ENCODE measurements at places on chromosomes 6 and 20.
A peak's percentile ranks its signal among the peaks of the same experiment; 100 is the strongest.

DNA sequence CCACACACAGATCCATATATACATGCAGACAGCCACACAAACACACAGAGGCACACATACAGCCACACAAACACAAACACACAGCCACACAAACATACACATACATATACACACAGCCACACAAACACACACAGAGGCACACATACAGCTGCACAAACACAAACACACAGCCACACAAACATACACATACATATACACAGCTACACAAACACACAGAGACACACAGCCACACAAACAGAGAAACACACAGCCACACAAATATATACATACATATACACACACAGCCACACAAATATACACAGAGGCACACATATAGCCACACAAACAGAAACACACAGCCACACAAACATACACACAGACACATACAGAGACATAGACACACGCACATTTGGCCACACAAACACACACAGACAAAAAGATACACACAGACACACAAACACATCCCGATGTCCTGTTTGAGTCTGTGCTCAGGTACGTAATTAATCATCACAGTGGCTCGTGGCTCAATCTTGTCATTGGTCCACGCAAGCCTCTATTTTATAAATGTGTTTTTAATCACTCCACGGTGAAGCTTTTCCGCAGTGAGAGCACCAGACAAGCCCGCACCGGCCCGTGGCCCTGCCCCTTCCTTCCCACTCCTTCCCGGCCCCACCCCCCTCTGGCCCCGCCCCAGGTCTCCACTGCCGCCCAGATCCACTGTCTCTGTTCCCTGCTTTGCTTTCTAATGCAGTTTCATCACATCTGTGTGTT is 135.3 kb downstream of the CDH4 start:
- no peak for DNase-seq

DNA sequence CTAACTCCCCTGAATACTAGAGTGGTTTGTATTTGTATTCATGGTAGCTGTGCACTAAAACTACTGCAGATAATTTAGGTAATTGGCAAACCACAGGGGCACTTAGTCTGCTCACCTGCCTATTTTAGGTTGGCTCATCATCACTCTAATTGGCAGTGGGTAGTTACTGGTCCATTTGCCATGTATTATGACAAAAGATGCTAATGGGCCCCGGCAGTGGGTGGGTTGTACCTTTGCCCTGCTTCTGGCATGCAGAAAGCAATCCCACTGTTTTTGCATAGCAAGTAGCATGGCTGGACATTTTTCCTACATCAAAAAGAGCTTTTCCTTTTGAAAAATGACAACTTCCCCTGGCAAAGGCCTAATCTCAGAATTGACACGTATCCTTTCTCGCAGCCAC is 741.4 kb upstream of the MAP3K7 start:
- DNase-seq: no peak

DNA sequence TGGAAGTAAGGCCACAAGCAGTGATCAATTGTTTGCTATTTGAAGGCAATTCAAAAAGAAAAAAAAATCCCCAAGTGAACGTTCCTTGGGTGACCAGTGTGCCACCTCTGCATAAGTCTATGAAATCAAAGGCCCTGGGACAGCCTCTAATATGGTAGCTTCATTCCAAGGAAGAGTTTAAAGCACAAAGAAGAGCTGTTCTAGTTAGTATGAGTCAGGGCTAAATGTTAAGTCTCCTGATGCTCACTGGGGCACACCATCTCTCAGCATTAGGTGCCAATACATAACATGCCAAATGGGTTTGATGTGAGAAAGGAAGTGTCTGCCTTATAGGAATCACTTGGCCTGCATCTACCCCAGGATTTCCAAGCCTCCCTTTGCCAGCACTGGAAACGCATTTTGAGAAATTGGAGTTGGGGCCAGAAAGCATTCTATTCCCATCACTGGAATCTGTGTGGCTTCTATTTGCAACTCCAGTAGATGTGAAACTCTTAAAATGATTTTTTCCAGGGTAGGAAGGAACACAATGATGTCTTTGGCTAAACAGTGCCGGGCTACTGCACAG is 13.0 kb downstream of the UNC5CL start:
- DNase-seq: no peak

- no peak for DNase-seq
Observed at GRCh38 chr6:20409427-20409971, 7.8 kb downstream of the E2F3 start.

- peak; percentile 4 for DNase-seq
Observed at GRCh38 chr20:59784791-59785668, 148.4 kb downstream of the SYCP2 start.

- DNase-seq: no peak
Observed at GRCh38 chr20:54054516-54054915, 15.9 kb downstream of the BCAS1 start.

GRCh38 chr6:141395443-141396008 is 737.2 kb upstream of the GJE1 start:
- no peak for DNase-seq

- no peak for DNase-seq
Observed at GRCh38 chr6:102204351-102204750, 810.8 kb downstream of the GRIK2 start.

DNA sequence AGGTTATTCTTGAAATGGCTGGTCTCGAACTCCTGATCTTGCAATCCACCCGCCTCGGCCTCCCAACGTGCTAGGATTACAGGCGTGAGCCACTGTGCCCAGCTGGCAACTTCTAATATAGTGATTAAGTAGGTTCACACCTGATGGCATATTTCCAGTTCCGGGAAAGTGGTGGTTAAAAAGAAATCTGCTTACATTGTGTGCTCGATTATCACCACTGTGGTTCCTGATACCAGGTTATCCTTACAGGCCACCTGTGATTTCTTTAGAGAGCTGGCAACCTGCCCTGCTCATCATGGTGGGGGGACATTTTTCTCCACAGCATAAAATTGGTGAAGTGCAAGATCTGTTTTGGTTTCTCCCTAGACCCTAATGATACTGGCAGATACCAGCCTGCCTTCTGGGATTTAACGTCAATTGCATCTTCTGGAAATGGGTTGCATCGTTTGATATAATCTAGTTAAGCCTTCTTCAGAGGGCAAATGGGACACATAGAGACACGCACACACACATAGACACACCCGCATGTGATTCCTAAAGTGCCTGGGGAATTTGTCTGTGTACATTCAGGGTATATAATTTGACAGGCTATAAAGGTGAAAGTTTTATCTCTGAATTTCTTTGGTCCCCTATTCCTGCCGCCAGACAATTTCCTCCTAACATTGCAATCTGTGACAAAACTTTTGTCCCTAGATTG is 49.7 kb upstream of the CITED2 start:
- no peak for DNase-seq

GRCh38 chr6:137937834-137938233 is 70.8 kb downstream of the TNFAIP3 start:
- DNase-seq: no peak

DNA sequence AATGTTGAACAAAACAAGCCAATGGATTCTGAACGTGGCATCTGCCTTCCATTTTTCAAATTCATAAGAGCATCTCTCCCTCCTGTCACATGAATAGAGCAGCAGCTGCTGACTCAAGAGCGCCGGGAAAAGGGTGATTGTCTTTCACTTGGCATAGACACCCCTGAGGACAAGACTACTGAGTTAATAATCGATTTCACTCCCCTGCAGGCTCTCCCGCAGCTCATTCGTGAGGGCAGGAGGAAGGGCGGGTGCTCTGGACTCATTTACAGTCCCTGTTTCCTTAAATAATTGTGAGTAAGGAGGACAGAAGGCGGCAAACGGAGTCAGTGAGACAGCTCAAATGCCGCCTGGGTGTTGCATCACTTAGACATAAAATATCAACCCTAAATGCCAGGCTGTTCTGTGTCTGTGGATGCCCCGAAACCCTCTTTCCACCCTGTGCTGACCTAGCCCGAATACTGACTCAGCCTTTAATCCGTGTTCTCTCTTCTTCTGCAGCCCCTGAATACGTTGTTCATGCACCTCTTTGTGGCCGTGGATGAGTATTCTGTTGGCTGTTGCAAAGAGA is 21.6 kb downstream of the CFAP61 start:
- no peak for DNase-seq

DNA sequence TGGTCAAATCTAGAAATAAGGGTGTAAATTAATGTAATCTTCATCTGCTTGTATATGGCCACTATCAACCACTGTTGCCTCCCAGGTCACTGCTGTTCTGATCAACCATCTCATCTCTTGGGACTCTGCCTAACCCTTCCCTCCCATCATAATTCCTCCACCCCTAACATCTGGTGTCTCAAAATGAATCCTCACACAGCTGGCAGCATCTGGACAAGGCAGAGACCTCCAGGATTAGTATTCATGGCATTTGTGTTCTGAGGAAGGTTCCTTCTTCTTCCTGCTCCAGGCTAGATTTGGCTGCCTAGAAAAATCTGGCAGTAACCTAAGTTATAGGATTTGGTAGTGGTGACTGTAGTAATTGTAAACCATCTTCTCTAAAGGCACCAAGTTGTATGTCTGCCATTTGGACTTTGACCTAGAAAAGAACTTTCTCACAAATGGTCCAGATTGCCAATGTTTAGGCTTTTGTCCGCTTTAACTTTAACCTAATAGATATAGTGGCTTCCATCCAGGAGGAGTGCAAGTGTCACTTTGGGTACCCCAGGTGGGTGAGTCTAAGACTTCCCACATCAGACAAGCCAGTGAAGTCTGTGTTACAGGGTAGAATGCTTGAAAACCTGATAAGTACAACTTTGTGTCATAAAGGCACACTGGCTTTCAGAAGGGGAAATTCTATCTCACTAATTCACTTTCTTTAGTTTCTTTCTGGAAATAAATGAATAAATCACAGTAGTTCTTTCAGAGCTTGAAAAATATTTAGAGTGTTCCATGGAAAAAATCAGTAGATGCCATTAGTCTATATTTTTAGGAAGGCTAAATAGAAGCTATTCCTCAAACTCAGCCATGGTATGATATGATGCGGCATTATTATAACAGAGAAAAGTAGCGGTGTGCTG is 3.0 kb upstream of the PHACTR2 start:
- DNase-seq: no peak

- DNase-seq: no peak
Observed at GRCh38 chr6:160931378-160932310, 59.9 kb upstream of the MAP3K4 start.

DNA sequence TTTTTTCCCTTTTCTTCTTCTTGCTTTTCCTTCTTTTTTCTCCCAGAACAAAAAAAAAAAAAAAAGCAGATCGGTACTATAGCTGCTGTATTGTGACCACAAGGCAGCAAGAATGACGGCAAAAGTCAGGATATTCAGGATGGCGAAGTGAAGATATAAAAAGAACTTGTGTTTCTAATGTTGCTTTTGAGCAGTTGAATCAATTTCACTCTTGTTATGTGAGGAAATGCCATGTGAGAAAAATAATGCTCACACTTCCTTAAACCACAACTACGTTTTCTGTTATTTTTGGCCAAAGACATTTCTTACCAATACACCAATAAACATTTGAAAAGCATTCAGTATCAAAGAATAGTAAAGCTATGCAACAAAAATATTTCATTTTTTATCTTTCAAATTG is 510.5 kb downstream of the HACE1 start:
- no peak for DNase-seq

GRCh38 chr6:47669684-47670513 is 28.5 kb upstream of the ADGRF4 start:
- no peak for DNase-seq

- DNase-seq: no peak
Observed at GRCh38 chr6:56799989-56800388, 154.9 kb upstream of the BEND6 start.

DNA sequence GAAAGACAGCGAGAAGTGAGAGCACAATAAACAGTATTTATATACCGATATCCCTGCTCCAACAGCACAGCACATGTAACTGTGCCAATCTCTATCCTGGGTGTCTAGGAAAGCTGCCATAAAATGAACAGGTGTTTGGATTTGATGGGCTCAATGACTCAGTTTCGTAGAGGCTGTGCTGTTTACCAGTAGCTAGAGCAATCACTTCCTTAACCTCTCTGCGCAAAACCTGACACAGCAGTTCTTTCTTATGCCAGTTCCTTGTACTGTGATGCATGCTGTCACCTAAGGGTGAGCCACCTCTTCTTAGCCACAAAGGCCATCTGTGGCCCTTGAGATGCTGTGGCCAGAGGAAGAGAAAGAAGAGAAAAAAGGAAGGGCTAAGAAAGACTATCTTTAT is 59.3 kb downstream of the SHPRH start:
- DNase-seq: no peak

- DNase-seq: no peak
Observed at GRCh38 chr6:142906945-142907470, 38.0 kb downstream of the HIVEP2 start.

- DNase-seq: no peak
Observed at GRCh38 chr6:154606457-154606856, 96.0 kb upstream of the CNKSR3 start.

GRCh38 chr6:88456221-88456859 is 290.2 kb upstream of the CNR1 start:
- no peak for DNase-seq

GRCh38 chr20:62408640-62409039 is 1.6 kb upstream of the CABLES2 start:
- DNase-seq: no peak

GRCh38 chr20:29878281-29878741 is 1379.2 kb upstream of the DEFB115 start:
- DNase-seq: no peak

DNA sequence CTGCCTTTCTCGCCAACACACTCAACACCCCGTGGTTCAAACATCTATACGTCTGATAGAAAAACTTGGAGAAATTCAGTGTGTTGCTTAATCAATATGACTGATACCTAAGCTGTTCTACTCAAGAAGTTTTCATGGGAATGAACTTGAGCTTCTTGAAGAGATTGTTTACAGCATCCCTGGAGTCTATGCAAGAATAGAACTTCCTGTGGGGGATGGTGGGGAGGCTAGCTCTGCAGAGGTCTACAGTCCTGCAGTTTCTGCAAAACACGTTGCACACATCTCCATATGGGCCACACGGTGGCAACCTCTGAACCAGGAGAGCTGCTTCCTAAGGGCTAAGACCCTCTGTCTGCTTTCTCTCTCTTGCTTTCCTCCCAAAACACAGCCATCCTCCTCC is 32.7 kb upstream of the FANCE start:
- DNase-seq: no peak

DNA sequence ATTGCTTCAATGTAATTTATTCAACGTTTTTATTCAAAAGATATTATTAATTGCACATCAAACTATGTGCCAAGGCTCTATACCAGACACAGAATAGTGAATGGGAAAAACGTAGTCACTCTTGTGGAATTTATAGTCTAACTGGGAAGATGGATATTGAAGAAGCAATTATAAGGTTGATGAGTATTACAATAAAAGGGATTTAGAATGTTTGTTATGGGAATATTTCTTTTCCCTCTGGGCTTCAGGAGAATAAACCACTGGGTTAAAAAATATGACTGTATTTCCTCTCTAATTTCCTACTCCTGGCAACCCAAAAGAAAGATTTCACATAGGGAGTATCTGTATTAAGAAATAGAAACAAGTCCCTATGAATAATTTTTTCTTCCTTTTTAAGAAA is 25.1 kb upstream of the UTRN start:
- DNase-seq: no peak

DNA sequence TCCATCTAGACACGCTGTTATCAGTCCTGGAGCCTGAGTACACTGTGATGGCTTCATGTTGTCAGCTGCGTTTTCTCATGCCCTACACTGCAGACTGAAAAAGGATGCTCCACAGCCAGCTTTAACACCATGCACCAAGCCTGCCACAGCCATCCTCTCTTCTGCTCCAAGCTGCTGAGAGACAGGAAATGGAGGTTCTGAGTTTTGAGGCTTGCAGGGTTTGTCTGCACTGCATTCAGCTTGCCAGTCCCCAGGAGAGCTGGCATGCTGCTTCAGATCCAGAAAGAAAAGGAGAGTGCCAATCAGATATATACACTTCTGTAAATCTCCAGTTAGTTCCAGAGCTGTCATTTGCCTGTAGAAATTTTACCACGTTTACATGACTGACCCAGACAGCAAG is 550.7 kb upstream of the FLRT3 start:
- no peak for DNase-seq

All from head of caudate nucleus (tissue), 42 donors.